ENCODE measurements at places on chromosomes 16 and 17.

DNA sequence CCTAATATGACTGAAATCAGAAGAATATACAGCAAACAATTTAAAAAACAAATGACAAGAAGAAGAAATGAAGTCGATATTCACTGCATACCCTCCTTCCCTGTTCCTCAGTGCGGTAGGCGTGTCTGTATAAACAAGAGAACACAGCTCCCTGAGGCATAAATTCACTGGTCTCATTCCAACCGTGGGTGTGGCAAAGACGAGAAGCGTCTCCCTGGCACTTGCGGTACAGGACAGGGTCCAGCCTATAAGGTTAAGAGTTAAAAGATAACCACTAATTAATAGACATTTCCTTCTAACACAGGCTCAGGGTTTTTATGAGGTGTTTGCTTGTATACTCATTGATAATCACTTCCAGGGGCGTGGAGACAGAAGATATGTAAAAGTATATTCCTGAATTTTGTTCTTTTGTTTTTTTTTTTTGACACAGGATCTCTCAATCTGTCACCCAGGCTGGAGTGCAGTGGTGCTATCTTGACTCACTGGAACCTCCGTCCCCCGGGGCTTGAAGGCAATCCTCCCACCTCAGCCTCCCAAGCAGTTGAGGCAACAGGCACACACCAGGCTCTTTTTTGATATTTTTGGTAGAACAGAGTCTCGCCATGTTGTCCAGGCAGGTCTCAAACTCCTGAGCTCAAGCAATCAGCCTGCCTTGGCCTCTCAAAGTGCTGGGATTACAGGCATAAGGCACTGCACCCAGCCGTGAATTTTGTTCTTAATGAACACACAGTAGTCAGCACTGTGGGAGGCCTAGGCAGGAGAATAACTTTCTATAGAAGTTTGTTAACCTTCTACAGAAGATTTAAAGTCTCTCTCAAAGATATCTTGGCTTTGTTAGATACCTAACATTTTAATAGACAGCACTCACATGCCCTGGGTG lies 59.1 kb upstream of the CLEC18B start:
- DNase-seq, result no peak

DNA sequence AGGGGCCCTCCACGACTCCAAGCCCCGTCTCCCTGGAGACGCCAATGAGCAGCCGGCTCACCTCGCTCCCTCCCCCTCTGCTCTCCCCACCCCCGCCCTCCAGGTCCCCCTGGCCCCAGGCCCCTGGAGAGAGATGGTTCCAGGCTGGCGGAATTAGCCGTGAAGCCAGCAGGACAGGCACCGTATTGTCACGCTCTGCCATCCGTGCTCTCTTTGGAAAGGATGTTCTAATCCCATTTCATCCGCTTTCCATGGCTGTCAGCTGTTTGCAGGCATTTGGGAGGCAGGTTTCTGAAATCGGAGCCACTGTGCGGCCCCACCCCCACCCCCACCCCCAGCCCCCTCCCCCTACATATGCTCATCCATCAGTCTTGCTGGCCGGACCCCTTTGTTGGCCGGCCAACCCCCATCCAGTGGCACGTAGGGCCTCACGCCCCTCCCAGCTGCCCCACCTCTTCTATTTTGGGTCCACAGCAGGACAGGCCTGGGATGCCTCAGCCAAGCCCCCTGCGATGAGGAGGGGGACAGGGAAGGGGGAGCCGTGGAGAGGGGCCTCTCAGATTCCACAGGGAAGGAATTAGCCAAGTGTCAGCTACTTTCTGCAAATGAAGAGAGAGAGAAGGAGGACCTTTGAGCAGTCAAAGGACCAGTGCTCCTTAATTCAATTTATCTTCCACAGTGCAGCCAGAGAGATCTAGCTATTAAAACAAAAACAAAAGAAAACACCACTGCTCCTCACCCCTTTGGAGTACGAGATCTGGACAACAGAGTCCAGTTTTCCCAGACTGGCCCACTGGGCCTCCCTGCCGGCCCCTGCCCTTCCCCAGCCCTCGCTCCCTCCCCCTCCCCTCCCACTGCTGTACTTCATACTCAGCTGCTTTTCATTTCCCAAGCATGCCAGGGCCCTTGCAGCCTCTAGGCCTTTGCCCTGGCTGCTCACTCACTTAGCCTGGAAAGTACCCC lies 30.7 kb downstream of the SDK2 start:
- DNase-seq, result no peak

GRCh38 chr16:4373356-4373908 lies 1.8 kb downstream of the VASN start:
- no peak for DNase-seq

DNA sequence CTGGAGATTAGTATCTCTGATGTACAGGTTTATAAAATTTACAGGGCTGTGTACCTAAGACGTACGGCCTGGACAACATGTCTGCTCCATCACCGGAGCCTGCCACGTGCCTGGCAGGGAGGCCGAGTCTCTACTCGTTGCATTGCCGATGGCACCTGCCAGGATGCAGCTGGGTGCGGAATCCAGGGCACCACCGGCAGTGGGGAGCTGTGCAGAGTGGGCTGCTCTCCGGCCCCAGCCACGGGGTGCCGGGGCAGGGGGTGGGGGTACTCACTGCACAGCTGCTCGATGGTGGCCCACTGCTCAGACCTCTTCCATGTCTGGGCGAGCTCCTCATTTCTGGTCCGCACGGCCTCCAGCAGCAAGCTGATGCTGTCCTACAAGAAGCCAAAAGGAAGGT lies 13.1 kb upstream of the FAAP100 start:
- DNase-seq, result no peak

- no peak for DNase-seq
These were observed 32.7 kb downstream of the CMC2 start for GRCh38 chr16:80973991-80974390.
